ENCODE measurements at places on chromosomes 3 and 15.

- peak; percentile 85 for DNase-seq
Observed at GRCh38 chr3:141498598-141499223, 11.9 kb downstream of the RASA2 start.

GRCh38 chr3:9439331-9439730 is 41.9 kb downstream of the SETD5 start:
- no peak for DNase-seq

DNA sequence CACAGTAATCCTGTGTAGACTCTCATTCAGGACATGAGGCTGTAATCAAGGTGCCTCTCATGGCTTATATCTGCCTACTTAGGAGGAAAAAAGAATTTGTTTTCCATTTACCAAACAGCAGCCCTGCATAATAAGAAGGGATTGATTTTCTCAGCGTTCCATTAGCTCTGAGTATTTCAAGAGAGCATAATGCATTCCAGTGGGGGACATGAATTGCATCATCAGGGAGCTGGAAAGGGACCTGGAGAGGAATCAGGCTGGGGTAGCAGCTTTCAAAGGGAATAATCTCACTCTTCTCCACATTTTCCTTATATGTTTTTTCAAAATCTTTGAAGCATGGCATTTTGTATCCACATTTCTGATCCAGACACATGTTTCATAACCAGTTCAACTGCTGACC is 150.6 kb upstream of the ANKRD28 start:
- no peak for DNase-seq

- DNase-seq, result no peak
Observed at GRCh38 chr3:20700714-20701113, 514.7 kb upstream of the SGO1 start.

DNA sequence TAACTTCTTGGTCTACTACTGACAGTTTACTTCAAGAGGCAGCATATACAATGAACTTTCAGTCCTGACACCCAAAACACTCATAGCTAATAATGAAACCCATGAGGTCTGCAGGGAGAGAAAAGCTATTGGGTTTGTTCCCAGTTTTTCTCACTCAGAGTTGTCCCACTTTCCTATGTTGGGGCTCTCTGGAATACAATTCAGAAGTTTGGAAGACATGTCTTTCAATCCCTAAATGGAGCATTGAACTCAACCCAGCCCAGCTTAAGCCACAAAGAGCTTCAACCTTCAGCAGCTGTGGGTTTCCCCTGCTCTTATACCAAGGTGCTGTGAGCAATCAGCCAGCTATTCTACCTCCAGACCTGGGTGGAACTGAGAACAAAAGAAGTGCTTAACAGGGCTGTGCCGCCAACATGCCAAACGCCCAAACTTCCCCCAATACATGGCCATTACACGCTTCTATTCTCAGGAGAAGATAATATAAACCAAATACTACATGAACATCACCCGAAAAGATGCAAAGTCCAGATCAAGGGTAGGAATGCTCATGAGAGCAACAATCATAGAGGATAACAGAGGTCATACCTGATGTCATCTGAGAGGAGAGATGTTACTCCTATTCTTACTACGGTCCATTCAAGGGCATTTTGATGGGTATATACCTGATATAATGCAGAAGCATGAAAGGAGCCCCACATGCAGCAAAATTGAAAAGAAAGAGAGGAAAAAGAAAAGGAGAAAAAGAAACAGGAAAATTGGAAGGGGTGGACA is 131.2 kb upstream of the TGFBR2 start:
- DNase-seq, result no peak

GRCh38 chr15:74229686-74230085 is 6.4 kb upstream of the CCDC33 start:
- DNase-seq, result no peak

DNA sequence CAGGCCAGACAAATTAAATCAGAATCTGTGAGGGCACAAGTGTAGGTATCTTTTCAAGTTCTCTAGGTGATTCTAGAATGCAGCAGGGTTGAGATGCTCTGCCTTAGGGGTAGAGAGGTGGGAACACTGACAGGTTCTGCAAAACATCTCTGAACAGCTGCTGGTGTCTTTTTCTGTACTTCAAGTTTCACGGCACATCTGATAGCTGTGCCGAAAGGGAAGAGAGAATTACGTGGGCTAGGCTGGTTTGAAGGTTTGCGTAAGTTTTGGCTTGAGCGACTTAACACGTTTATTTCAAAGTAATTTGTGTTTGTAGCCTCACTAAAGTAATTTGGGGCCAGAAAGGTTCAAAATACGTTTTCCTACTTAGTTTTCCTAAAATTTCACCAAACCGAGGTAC is 22.5 kb downstream of the PXK start:
- no peak for DNase-seq

DNA sequence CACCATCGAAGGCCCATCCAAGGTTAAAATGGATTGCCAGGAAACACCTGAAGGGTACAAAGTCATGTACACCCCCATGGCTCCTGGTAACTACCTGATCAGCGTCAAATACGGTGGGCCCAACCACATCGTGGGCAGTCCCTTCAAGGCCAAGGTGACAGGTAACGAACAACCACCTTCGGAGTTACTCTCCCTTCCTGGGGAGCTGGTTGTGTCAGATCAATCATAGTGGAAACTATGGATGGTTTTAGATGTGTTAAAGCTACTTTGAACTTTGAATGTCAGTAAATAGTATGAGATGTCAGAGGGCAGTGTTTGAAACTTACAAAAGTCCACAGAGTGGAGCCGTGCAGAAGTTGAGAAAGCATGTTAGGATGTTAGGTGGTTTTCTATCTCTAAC is 42.3 kb downstream of the DNASE1L3 start:
- DNase-seq, result no peak

GRCh38 chr3:126836220-126836860 is 132.3 kb downstream of the CHCHD6 start:
- DNase-seq, result no peak

DNA sequence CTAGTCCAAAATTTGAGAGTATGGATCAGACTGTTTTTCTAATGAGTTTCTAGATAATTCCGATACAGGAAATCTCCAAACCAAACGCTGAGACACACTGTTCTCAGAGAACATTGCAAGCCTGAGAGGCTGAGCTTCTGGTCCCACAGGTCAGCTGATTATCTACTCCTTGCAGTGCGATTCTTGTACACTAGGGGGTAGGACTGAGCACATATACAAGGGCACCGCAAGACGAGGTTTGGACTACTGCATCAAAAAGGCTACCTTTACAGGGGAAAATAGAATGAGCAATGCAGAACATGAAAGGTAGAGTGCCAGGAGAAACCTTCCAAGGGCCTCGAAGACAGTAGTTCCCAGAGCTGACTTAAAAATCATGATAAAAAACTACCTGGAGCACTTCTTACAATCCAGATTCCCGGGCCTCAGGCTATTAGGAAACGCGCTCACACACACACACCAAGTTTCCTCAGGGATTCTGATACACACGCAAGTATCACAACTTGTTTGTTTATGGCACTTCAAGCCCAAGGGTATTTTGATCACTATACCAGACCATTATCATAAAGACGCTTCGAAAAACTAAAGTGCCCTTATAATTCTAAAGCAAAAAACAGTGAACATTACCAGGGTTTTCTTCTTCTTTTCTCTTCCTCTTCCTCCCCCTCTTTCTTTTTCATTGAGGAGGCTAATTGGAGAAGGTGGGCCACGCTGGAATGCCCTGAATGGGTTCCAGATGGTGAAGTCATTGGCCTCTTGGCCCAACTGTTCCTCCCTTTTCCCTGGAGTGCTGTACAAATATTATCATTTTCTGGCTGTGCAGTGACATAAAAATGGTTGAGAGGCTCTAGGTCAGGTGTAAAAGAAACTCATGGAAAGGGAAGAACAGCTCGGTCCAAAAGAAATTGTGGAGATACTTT is 61.8 kb downstream of the SLC12A8 start:
- peak; percentile 55 for DNase-seq

- no peak for DNase-seq
Observed at GRCh38 chr3:26368312-26368711, 254.3 kb upstream of the LRRC3B start.

GRCh38 chr3:104878395-104878794 is 488.3 kb upstream of the ALCAM start:
- no peak for DNase-seq

DNA sequence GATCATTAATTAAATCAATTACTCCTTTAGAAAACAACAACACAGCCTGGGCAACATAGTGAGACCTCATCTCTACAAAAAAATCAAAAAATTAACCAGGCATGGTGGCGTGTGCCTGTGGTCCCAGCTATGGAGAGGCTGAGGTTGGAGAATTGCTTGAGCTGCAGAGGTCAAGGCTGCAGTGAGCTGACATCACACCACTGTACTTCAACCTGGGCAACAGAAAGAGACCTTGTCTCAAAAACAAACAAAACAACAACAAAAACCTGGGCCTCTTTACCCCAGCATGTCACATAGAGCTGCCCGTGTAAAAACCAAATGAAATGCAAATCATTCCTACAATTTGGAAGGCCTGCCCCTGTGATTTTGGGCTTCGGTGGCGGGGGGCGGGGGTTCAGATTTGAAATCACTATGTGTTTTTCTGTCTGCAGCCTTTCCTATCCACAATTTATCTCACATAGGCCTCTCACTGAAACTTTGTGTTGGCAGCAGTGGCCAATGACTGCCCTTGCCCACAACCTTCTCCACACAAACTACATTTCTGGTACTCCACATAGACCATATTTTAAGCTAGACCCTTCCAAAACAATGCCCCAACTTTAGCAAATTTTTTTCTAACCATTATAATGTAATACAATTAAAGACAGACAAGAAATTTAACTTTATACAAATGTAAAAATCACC is 6.5 kb downstream of the ADAM10 start:
- DNase-seq, result no peak

- no peak for DNase-seq
Observed at GRCh38 chr3:179738998-179739397, 86.2 kb downstream of the USP13 start.

- DNase-seq, result peak; percentile 26
Observed at GRCh38 chr3:10594915-10595314, 89.5 kb upstream of the ATP2B2 start.

DNA sequence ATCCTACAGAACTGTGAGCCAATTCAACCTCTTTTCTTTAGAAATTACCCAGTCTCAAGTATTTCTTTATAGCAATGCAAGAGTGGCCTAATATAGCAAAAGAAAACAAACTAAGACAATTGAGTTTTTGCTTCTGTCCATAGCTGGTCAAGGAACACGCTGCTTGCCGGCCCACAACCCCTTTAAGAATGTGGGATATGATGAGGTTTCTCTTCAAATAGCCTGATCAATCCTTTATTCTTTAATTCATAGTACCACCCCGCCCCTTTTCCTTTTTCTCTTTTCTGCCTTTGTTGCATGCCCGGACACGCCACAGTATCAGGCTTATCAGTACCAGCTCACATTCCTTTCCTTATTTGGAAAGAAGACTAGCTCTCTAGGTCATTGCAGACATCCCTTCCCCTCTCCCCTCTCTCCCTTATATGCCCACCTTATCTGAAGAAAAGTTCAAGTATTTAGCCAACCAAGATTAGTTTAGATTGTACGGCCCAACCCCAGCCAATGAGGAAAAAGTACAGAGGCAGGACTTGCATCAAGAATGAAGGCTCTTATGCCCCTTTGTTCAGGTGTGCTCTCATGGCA is 404.5 kb downstream of the OCA2 start:
- DNase-seq, result no peak

DNA sequence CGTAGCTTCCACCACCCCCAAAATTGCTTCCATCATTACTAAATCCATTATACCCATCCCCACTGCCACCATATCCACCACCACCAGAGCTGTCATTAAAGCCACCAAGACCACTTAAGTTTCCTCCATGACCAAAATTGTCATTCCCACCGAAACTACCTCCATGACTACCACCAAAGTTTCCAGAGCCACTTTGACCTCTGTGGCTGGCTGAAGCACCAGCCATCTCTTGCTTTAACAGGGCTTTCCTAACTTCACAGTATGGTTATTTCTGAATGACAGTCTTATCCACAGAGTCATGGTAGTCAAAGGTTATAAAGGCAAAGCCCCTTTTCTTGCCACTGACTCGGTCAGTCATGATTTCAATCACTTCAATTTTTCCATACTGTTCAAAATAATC is 24.3 kb upstream of the DENND4A start:
- DNase-seq, result no peak

- DNase-seq, result no peak
Observed at GRCh38 chr3:184693011-184693975, 18.6 kb downstream of the MAGEF1 start.

DNA sequence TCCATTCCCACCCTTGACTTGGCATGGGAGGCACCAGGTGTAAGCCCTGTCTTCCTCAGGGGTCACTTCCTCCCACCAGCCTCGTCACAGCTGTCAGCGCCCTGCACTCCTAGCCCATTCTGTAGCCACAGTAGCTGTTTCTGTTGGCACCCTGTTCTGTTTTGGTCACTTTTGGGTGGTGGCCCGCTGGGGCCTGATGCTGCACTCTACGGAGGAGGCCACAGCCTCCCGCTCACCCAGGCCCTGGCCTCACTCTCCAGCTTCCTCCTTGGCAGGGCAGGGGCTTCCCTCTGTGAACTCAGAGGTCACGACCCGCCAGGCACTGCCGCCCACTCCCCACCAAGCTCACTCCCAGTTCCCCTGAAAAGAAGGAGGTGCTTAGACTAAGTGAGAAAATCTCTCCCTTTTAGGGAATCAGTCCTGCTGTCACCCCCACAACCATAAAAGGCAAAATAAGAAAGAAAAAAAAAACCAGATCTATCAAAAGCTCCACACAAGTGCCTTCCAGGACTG is 68.4 kb downstream of the MGLL start:
- no peak for DNase-seq

DNA sequence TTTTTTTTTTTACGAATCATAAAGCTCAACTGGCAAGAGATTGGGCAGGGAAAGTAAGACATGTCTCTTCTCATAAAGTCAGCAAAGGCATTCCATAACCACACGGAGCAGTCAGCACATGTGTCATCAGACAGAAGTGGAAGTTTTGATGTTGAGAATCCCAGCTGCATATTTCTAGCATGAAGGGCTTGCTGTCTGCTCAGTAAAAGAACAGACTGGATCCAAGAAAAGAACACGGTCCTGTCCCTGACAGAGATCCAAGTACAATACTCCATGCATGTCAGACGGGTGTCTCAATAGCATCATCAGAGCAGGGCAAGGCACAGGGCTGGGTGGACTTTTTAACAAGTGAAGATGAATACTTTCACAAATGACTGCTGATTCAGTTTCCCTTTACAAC is 38.2 kb downstream of the ABI3BP start:
- DNase-seq, result no peak

DNA sequence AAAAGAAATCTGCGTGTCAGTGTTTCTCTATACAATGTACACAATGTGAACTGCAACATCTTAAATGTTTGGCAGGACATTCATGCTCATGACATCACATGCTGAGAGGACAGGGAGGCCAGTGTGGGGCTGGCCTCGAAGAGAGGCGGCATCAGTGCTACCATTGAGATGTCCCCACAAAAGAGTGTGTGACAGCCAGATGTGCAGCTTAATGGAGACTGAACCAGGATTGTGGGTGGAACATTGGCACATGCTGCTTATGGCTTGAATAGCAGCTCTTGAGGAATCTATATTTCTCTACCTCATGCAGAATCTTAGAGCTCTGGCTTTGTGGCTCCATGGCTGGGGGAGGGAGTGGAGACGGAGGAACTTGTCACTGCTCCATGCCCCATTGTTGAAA is 18.5 kb downstream of the CLDN11 start:
- no peak for DNase-seq

All from activated naive CD4-positive, alpha-beta T cell treated with Interleukin-2 at 50 U/mL for 16 hours (primary cell).